Inflammatory macrophage treated with lipopolysaccharide for 4 hours (primary cell): ENCODE measurements at places on chromosomes 16 and 17.
A peak's percentile ranks its signal among the peaks of the same experiment; 100 is the strongest.

DNA sequence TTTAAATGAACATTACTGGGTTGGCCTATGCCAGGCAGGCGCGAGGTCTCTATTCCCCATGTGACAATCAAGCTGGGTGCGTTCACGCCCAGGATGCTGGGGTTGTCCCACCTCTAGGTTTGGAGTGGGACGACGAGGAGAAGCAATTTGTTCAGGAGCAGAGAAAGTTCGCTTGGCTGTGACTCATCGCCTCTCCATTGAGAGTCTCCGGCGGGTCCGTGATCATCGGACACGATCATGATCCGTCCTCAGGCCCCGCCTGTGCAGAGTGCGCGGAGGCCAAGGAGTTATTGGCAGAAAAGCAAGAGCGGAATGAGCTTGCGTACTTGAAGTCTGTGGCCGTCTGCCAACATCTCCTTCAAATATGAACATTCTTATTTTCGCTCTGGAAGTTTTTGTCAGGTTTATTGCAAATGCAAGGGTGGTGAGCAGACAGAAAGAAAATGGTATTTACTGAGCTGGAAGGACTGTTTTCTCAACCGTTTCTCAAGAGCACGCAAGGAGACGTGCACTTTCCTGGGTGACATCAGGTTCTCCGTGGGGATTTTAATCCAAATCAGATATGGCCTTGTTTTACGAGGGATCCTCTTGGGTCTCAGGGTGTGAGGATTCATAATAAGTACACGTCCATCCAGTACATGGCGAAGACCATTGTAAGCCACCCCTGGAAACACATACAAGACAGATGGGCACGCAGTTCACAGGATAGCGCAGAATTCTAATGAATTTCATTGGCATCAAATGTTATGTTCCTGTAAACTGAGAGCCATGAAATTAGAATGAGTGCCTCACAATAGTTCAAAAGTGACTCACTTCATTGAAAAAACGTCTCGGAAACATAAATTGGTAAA, 70.1 kb upstream of the CREBBP start:
- DNase-seq = no peak

DNA sequence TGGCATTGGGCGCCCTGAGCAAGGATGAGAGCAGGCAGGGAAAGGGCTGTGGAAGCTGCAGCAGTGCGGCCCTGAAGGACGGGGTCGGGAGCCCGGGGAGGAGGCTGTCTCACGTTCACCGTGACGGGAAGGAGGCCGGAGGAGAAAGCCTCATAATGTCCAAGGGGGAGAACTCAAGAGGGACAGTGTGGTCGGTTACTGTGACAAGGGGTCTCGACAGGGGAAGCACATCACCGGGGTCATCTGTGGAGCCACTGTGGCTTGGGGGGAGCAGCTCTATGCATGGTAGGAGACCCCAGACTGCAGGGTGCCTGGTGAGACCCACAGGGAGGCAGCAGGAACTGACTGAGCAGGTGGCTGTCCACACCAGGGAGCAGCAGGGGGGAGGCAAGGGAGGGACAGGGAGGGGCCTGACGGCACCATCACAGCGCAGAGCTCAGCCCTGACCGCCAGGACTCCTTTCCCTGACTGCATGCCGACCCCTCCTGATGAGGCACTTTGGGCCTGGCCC, 154.6 kb upstream of the CHMP6 start:
- no peak for DNase-seq

- DNase-seq = no peak
Observed at GRCh38 chr16:50528820-50529219, 19.4 kb upstream of the NKD1 start.

GRCh38 chr16:55842369-55843104, 9.6 kb upstream of the CES1 start:
- DNase-seq = peak; percentile 57

- no peak for DNase-seq
Observed at GRCh38 chr17:360092-360750, 7.6 kb upstream of the RPH3AL start.

- DNase-seq = no peak
Observed at GRCh38 chr17:27230996-27231395, 62.9 kb upstream of the WSB1 start.

GRCh38 chr16:68367030-68367429, 56.2 kb downstream of the PRMT7 start:
- peak; percentile 52 for DNase-seq

DNA sequence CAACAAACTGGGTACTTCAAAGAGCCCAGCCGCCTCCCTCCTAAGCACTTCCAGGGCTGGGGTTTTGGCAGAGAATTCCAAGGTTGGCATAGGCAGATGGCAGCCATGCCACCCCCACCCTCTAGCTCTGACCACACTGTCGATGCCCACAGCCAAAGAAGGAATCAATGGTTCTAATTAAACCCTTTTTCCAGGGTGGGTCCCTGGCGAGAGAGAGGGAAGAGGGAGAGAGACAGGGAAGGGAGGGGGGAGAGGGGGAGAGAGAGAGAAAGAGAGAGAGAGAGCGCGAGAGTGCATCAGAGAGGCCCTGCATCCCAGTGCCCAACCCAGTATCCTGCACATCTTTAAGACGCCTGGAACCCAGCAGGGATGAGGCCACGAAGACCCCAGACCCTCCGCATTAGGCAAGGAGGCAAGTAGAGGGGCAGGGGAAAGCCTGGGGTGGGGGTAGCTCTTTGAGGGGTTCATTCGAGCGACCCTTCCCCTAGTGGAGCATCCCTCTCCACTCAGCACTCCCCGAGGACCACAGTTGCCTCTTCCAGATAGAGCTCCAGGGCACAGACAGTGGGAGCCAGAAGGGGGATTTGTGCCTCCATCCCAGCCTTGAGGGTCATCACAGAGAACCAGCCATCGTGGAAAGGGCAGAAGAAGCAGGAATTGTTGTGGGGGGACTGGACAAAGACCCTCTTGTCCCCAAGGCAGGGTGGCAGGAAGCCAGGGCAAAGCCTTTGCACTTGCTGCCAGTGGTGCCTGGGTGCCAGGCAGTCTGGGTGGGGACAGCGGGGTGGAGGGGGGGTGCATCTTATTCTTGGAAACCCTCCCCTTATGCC, 2.6 kb downstream of the SRCIN1 start:
- DNase-seq = no peak

- no peak for DNase-seq
Observed at GRCh38 chr17:78629436-78629995, 52.3 kb upstream of the DNAH17 start.

GRCh38 chr17:44324092-44324570, 492 bp downstream of the SLC25A39 start:
- no peak for DNase-seq

DNA sequence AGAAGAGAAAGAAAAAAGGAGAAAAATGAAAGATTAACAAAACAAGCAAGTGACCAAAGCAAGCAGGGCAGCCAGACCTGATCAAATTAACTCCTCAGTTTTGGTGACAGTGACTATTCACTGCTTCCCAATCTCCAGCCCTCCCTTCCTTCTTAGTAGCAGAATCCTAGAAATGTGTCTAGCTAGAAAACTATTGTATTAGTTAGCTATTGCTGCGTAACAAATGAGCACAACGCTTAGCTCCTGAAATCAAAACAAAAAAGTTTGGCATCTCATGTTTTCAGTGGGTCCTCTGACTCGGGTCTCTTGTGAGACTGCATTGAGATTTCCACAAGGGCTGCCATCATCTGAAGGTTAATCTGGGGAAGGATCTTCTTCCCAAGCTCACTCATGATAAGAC, 213.9 kb downstream of the PARN start:
- no peak for DNase-seq

GRCh38 chr17:40452216-40452787, 9.1 kb downstream of the IGFBP4 start:
- DNase-seq = no peak

DNA sequence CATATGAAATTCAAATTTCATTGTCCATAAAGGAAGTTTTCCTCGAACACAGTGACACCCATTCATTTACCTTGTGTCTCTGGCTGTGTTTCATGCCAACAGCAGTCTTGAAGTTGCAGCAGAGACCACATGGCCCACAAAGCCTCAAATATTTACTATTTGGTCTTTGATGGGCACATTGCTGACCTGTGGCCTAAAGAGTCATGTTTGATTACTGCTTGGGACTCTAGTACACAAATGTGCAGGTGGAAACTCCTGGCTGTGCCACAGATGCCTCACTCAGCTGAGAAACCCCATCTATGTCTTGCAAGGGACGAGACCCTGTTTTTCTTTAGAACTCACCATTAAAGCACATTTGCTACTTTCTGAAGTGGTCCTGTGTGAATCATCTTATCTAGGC, 76.7 kb downstream of the SLC6A2 start:
- DNase-seq = no peak

DNA sequence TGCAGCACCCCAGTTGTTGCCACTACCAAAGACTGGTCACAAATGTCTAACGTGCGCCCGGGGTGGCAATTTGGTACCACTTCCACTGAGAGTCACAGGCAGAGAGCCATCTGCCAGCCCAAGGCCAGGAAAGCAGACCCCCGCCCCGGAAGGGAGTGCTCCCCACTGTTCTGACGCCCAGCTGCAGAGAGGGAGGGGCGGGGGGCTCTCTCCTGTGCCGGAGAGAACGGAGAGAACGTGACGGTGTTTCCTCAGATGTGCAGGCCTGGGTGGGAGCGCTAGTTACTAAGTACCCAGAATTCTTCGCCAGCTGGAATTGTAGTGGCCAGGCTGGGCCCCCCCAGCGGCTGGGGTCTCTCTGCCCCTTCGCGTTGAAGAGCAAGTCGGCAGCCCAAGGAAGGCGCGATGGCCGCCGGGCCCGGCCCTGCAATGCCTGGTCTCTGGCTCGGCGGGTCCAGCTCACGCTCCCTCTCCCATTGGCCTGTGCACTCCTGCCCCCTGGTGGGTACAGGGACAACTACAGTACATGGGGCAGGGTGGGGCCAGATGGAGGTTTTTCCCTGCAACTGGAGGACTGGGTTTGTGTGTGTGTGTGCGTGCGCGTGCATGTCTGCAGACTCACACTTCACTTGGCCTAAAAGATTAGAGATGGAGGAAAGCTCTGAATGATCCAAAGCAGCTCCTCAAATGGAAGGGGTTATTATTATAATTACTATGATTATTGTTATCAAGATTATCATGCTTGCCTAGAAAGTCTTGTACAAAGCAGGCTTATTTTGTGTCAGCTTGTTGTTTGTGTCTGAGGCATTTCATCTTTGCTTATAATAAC, 107.1 kb downstream of the AMFR start:
- DNase-seq = peak; percentile 62

DNA sequence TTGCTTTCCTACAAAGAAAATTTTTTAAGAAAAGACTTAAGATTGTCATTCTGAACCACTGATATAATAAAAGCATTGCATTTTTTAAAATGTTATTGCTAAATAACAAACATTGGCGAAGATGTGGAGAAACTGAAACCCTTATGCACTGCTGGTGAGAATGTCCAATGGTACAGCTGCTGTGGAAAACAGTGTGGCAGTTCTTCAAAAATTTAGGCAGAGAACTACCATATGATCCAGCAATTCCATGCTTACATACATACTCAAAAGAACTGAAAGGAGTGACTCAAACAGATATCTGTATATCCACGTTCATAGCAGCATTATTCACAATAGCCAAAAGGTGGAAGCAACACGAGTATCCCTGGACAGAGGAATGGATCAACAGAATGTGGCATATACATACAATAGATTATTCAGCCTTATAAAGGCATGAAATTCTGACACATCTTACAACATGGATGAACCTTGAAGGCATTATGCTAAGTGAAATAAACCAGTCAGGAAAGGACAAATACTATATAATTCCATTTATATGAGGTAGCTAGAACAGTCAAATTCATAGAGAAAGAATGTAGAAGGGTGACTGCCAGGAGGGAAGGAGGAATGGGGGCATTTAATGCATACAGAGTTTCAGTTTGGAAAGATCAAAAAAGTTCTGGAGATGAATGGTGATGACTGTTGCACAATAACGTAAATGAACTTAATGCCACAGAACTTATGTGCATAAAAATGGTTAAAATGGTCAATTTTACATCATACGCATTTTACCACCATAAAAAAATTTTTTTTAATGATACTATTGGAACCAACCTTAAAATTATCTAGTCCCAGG, 92.1 kb downstream of the CACNG1 start:
- no peak for DNase-seq

DNA sequence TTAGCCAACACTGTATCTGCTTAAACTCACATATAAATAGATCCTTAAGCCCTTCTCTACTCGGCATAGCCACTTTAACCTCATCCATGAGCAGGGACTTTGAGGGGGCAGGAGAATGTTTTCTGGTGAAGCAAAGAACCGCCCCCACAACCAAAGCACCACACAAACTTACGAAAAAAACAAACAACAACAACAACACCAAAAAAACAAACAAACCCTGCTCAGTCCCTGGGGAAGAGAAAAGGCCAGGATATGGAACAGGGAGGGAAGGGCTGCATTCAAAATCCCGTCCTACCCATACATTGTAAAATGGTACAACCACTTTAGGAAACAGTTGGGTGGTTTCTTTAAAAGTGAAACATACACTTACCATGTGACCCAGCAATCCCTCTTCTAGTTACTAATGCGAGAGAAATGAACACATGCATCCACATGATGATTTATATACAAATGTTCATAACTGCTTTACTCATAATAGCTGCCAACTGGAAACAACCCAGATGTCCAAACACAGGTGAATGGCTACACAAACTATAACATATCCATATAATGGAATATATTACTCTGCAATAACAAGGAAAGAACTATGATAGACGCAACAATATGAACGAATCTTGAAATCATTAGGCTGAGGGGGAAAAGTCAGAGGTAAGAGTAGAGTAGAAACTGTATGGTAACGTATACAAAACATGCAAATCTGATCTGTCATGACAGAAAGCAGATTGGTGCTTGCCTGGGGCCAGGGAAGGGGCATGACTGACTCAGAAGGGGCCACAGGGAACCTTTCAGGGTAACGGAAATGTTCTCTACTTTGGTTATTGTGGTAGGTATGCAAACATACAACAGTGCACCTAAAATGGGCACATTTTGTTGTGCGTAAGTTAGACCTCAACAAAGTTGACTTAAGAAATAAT, 37.7 kb upstream of the TOB1 start:
- peak; percentile 75 for DNase-seq

GRCh38 chr16:81560979-81561657, 116.5 kb downstream of the CMIP start:
- no peak for DNase-seq

DNA sequence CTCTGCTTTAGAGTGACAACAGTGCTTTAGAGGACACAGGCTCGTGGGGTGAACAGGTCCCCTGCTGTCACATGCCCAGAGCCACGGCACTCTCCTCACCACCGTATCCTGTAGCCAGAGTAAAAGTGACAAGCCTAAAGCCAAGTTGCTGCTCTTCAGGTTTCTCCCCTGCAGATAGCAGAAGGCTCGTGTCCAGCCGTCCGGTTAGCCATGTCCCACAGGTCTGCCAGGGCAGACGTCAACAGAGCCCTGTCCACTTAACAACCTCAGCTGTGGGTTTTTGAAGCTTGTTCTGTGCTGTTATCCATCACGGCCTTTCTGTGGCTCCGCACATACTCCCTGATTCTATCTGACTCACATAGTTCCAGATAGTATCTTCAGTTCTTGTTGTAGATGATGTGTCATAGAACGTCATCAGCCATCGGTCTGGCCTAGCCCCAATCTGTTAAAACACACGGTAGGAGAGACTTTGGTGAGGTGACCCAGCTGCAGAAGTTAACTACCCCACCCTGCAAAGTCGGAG, 100.7 kb downstream of the SOCS1 start:
- DNase-seq = no peak

GRCh38 chr17:75830164-75831031, 13.8 kb downstream of the UNC13D start:
- DNase-seq = no peak
